ENCODE measurements at places on chromosomes 2 and 18.

DNA sequence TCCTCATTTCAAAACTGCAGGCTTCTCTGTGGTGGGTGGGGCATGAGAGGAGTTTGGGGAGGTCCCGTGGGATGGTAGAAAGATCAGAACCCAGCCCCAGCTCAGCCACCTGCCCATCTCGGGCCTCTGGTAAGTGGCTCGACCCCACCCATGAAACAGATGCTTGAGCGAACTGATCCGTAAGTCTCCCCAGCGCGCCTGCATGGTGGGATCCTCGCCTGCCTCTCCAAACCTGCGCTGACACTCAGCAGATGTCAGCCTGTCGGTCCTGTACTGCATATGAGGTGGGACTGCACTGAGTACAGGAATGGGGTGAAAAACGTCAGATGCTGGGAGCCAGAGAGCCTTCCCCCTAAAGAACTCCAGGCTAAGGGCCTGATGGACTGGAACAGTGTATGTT, 15.9 kb upstream of the RPL31 start:
- DNase-seq, result no peak

GRCh38 chr2:187554011-187554703, at the start of gene TFPI:
TFPI (minus strand) TSS chr2:187554435; CDS start chr2:187503768, 50,667 bp downstream.
- no peak for DNase-seq

DNA sequence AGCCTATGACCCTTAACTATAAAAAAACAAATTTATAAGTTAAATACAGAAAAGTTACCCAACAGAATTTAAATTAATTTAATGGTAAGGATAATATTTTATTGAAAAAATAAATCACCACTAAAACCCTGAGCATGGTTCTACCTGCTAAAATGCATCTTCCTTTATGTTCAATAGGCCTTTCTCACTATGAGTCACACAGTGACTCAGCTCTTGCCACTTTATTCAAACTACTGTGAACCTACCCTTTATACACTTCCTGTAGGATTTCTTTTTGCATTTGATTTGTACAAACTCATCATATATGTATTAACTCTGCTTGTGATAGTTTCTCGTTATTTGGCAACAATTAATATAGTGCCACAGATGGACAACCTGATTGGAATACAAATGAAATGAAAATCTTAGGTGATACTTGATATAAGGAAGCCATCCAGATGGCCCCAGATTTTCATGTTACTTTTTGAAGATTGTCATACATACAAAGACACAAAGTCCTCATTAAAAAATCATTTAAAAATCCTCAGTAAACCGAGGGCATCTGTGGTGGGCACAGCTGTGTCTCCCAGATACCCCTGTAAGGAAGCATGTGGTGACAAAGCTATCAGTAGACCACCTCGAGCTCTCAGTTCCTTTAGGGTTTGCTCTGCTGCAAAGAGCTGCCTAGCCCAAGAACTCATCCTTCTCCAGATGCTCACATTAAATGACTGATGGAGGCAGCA, 55.2 kb upstream of the COBLL1 start:
- no peak for DNase-seq

GRCh38 chr2:8581234-8581561, 100.7 kb upstream of the ID2 start:
- no peak for DNase-seq

DNA sequence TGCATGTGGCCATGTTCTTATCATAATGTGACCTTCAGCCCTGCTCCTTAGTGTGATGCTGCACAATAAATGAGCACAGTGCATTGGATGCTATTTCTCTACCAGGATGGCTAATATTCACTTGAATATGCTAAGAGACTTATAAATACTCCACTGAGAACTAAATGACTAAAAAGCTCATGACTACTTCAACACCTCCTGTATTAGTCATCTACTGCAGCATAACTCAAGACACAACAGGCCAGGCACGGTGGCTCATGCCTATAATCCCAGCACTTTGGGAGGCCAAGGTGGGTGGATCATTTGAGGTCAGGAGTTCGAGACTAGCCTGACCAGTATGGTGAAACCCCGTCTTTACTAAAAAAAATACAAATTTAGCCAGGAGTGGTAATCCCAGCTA, 213.4 kb downstream of the RND3 start:
- DNase-seq, result no peak

GRCh38 chr2:206442833-206443734, at the start of gene ADAM23:
ADAM23 (plus strand) TSS chr2:206443532; CDS start chr2:206443867, 335 bp downstream.
- DNase-seq, result peak; percentile 89

DNA sequence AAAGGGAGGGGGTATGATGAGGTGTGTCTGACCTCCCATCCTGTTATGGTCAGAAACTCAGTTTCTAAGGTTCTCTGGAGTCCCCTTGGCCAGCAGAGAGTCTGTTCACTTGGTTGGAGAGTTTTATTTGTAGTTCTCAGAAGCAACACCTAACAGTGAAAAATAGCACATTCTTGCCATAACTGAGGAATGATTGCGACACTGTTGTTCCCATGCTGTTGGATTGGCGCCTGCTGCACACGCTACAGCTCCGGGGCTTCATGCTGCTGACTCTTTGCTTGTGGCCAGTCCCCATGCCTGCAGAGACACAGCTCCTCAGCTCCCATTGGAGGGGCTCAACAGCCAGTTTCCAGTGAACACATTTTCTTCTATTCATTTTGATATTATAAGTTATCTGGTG, 42.1 kb downstream of the TPGS2 start:
- no peak for DNase-seq

DNA sequence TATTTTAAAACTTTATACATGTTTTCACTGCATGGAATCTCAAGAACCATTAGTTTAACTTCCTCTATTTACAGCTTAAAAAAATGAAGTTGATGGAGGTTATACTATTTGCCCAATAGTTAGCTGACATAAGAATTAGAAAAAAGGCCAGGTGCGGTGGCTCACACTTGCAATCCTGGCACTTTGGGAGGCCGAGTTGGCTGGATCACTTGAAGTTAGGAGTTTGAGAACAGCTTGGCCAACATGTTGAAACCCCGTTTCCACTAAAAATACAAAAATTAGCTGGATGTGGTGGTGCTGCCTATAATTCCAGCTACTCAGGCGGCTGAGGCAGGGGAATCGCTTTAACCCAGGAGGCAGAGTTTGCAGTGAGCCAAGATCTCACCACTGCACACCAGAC, 125.1 kb upstream of the CDH19 start:
- DNase-seq, result no peak

- DNase-seq, result no peak
Observed at GRCh38 chr2:104402825-104403224, 451.1 kb upstream of the POU3F3 start.

GRCh38 chr18:76487782-76488181, 7.3 kb downstream of the ZNF516 start:
- DNase-seq, result peak; percentile 49

GRCh38 chr2:121925466-121925865, 170.0 kb downstream of the TSN start:
- no peak for DNase-seq

- no peak for DNase-seq
Observed at GRCh38 chr18:32122039-32122438, 30.4 kb downstream of the RNF138 start.

Measured in WERI-Rb-1 (cell line).